ENCODE measurements at places on chromosomes 6 and 20.

DNA sequence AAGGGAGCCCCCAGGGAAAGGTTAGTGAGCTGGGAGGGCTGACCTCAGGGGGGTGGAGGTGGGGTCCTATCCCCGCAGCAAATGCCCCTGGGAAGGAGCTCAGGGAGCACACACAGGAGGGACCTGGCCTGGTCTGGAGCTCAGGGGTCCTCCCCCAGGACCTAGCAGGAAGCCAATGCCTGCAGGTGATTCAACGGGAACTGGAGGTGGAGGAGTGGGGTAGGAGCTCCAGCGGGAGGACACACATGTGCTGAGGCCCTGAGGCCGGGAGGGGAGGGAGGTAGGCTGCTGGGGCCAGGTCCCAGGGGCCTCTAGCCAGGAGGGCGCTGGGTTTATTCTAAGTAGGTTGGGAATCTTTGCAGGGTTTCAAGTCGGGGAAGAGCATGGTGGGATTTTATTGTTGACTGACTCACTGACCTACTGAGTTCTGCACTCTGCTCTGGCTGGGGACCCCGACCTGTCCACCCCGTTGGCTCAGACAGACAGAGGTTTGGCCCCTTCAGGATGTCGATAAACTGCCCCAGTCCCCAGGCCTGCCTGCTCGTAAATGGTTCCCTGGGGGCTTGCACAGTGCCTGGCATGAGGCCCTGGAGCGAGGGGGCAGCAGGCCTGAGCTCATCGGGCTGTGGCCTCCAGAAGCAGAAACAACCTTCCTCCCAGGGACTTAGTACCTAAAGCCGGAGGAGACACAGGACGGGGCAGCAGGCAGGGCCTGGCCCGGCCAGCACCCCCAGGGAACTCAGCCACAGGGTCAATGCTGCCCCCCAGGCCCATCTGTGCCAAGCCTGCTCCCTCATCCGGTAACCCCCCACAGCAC lies 62.3 kb downstream of the RIPOR3 start:
- DNase-seq = no peak

DNA sequence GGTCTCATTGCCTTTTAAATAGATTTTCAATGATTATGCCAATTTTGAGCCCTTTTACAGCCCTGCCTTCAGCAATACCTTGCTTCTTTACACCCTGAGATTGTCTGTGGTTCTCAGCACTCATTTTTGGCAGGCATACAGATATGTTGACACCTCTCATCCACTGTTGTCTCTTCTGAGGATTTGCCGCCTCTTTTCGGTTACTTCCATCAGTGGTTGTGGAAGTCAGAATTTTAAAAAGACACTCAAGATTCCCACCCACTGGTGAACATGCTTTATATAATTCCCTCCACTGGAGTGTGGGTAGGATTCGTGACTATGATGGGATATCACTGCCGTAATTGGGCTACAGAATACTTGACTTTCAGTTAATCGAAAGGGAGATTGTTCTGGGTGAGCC lies 37.4 kb upstream of the KIF13A start:
- no peak for DNase-seq

DNA sequence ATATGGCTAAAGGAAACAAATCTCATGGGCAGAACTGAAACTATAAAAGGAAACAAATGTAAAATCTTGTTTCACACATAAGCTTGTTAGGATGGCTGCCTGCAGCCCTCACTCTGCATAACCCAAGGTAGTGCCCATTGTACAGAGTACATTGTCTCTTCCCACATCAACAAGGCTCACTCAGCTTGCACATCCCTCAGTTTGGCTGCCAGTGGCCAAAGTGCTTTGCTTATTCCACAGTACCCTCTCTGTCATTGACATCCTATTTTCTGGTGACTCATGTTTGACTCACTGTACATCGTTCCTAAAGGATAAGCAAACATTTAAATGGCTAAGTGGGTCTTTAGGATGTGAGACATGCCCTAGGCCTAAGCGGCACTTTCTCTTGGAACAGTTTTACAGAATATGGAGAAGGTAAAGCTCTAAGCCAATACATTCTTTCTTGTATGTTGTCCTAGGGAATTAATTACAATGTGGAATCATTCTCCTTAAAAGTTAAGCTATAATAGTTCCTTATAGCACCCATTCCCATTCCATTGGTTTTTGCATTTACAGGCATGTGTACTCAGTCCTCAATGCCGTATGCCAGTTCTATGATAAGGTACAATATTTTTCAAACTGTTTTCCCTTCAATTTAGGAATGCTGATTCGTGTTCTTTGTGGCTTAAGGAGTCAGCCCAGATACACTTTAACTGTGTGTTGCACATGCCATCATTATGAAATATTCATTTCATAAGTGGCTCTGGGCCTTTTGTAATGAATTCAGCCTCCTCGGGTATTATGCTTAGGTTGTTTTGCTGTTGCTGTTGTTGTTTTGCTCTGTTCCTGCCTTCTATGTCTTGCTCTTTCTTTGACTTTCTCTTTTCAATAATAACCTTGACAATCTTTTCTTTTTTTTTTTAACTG lies 5.5 kb downstream of the ANKEF1 start:
- no peak for DNase-seq

GRCh38 chr6:154435400-154435945 lies 75.0 kb downstream of the CNKSR3 start:
- no peak for DNase-seq

- DNase-seq = no peak
Observed at GRCh38 chr20:19317237-19318069, 105.0 kb downstream of the SLC24A3 start.

DNA sequence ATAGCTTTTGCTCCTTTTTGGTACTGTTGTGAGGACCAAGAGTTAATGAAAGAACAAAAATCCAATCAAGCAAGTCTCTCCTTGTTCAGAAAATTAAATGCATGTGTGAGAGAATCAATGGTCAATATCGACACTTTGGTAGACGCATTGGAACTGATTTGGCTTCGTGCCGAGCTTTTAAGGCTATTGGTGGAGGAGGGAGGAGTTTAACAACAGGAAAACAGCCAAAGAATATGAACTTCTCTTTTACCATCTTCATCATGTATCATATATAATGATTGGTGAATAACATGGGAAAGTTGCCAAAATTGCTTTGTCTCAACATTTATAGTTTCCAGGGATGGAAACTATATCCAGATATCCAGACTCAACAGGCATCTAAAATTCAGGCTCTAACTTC lies 266.5 kb upstream of the CITED2 start:
- no peak for DNase-seq

DNA sequence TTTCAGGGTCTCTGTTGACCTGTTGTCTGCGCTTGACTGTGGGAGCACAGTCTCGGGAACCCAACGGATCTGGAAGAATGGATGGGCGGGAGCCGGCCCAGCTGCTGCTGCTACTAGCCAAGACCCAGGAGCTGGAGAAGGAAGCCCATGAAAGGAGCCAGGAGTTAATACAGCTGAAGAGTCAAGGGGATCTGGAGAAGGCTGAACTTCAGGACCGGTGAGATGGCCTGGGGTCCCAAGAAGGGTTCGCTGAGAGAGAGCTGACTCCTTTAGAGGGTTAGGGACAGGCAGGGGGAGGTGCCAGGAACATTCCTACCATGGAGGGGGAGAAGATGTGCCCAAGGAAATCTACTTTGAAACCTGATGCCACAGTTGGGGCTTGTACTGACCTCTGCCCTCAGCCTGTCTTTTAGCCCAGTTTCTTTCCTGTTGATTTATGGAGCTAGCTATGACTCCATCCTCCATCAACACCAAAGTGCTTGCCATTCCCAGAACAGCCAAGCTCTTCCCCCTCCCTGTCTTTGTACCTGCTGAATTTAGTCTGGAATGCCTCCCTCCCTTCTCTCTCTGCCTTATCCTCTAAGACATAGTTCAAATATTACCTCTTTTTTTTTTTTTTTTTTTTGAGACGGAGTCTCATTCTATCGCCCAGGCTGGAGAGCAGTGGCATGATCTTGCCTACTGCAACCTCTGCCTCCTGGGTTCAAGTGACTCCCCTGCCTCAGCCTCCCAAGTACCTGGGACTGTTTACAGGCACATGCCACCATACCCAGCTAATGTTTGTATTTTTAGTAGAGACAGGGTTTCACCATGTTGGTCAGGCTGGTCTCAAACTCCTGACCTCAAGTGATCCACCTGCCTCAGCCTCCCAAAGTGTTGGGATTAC lies 12.2 kb downstream of the CEP250 start:
- DNase-seq = no peak

- DNase-seq = no peak
Observed at GRCh38 chr20:1964061-1964460, 29.8 kb downstream of the PDYN start.

DNA sequence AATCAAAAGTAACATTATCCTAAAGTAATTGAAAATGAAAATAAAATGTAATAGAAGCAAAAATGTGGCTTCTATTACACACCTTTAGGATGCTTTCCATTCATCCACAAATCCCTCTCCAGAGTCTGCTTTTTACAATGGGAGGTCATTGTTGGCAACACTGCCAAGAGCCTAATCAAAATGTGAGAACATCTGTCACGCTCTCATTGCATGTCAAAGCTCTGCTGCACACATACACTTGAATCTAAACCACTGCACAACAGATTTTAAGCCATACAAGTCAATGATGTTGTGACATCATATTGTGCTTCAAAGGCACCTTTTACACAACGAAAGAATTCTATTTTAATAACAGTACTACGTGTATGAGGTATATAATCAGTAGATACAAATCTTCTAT lies 82.1 kb downstream of the PREP start:
- no peak for DNase-seq

DNA sequence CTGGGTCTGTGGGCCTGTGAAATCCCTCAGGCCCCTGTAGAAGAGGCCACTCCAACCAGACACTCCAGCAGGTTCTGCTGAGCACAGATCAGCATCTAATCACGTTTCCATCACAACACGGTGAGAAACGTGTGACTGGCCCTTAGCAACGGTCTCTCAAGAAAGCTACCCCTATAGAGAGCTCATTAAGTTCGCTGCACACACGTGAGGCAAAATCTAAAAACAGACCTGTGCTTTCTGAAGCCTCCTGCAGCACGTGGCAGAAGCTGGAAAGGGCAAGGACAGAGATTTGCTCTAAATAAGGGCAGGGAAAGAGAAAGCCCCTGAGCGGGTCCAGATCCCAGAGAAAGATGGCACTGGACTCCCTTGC lies 56.5 kb downstream of the GPR6 start:
- DNase-seq = no peak

DNA sequence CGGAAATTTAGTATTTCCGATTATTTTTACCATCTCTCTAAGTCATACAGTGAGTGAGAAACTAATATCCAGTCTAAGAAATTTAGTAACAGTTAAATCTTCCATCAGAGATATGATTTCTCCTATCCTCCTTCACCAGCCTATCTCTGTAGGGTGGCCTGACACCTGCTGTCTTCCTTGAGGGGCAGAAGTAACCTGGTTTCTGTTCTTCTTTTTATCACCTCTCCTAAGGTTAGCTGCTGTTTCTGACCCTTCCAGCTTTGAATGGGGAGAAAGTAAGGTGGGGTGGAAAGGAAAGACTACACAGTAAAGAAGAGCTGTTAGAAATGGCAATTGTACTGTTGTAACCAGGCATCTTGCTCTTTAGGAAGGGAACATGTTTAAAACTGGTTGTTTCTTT lies 447.7 kb downstream of the PHF3 start:
- DNase-seq = no peak

DNA sequence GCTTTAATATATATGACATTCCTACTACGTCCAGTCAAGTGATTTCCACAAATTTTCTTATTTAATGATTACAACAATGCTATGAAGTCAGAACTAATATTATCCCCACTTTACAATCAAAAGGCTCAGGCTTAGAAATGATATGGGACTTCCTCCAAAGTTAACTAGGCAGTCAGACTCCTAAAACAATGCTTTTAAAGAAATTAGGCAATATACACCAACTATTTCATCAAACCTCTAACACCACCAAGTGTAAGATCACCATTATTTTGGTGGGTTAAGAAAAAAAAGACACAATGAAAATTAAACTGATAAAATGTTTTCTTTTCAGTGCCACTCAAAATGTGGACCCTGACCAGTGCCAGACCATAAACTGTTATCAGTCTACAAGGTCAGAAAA lies 256.1 kb upstream of the RUNX2 start:
- no peak for DNase-seq

GRCh38 chr6:112180095-112180820 lies 74.1 kb downstream of the LAMA4 start:
- peak; percentile 74 for DNase-seq

DNA sequence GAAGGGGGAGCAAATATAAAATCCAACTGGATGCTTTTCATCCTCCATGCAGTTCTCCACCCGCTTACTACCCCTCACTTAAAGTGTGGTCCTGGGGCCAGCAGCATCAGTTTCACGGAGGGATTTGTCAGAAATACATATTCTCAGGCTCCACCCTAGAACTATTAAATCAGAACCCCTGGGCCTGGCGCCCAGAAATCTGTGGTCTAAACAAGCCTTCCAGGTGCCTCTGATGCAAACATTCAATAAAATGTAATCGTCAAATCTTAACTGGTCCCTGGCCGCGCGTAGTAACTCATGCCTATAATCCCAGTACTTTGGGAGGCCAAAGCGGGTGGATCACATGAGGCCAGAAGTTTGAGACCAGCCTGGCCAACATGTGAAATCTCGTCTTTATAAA lies 47.7 kb downstream of the ATXN1 start:
- no peak for DNase-seq

GRCh38 chr20:38915355-38915754 lies 10.9 kb upstream of the FAM83D start:
- DNase-seq = no peak

- no peak for DNase-seq
Observed at GRCh38 chr6:111382476-111383294, 100.3 kb downstream of the REV3L start.

DNA sequence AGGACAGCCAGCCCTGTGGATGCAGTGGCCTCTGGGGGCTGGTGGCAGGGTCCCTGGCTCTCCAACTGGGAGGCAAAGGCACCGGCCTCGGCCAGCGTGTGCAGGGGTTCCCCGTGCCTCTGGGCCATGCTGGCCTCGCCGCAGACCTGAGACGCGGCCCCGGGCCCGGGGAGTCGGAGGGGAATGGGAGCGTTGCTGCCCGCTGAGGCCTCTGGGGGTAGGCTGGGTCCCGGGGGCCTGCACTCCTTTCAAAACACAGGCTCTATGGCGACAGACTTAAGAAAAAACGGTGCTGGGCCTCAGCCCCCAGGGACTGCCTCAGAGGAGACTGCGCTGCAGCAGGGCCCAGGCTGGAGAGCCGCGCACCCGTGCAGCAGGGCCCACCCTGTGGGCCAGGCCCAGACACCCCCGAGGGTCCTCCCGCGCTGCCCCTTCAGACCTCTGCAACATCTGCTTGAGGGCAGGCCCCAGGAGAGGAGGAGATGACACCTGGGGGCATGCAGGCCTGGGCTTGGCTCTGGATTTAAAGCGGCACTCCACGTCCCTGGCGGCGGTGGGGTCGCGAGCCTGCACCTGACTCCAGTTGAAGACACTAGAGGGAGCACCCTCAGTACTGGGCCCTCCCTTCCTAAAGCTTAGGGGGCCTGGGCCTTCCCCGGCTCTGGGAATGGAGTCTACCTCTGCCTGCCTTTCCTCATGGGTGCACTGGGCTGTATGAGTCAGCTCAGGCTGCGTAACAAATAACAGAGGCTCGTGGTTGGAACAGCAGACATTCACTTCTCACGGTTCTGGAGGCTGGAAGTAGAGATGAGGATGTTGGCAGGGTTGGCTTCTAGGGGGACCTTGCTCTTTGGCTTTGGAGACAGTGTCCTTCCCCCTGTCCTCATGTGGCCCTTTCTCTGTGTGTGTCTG lies 117.4 kb upstream of the RPS6KA2 start:
- DNase-seq = no peak
